Activated B cell treated with CpG ODN at 0.5 μM for 24 hours (primary cell): ENCODE measurements at places on chromosomes 1 and 21.

GRCh38 chr1:92030656-92031107, 897 bp downstream of the EPHX4 start:
- no peak for DNase-seq

DNA sequence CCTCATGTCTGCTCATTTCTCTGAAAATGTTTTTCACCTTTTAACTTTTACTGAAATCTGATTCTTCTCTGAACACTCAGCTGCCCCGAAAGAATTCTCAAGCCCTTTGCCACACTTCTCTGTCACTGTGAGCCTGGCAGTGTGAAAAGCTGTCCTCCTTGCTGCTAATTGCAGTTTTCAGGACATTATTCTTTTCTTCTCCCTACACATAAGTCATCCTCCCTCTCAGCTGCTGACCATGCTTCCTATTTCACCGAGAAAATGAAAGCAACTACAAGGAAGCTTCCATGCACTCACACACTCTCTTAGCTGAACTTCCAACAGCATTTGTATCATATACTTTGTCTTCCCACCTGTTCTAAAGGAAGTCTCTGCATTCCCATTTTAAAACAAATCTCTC, 15.8 kb downstream of the OLFM3 start:
- no peak for DNase-seq

GRCh38 chr1:15992187-15992553, 11.9 kb upstream of the SRARP start:
- no peak for DNase-seq

DNA sequence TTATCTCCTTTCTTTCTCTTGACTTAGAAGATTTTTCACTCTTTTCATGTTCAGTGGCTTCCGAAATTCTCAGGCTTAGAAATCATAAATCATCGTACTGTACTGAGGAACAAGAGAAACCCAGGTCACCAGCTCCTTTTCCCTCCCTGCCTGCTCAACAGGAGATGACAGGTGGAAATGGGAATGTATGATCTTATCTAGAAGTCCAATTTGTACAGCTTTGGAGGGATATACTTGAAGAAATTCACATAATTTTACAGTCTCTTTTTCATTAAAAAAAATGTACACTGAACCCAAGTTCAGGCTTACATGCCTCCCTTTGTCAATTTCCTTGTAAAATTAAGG, 11.7 kb downstream of the EVA1C start:
- no peak for DNase-seq

- DNase-seq: no peak
Observed at GRCh38 chr1:211920141-211920572, 89.6 kb upstream of the LPGAT1 start.
